NCI-H460 (cell line): ENCODE measurements at places on chromosomes 3 and 15. TPM values are rescaled to one million over a fixed set of nuclear protein-coding genes. Genes with fewer than 3 reads are reported as not detected.

The ZNF662 gene
- not detected in 2 replicates for total RNA-seq

The SUSD5 gene
- total RNA-seq, result 1.7 and 2.0 TPM in 2 replicates

The IDH2 gene
- 15.9 and 17.9 TPM in 2 replicates for total RNA-seq

The GXYLT2 gene
- 4.3 and 6.5 TPM in 2 replicates for total RNA-seq

The PPM1M gene
- total RNA-seq, result 11.1 and 13.9 TPM in 2 replicates
